ENCODE measurements at places on chromosomes 4 and X.
A peak's percentile ranks its signal among the peaks of the same experiment; 100 is the strongest.

- H3K4me1 ChIP-seq: no peaks in the 10 kb centered on the region
- no peak overlapping the region for H3K27ac ChIP-seq
- H3K4me3 ChIP-seq: no peak overlapping the region
- H3K27me3 ChIP-seq: no peaks in the 10 kb centered on the region
Measured at GRCh38 chrX:15435836-15436619, 51.8 kb upstream of the VEGFD start.

GRCh38 chrX:19727887-19728648 lies 159.3 kb downstream of the SH3KBP1 start:
- no peaks in the 10 kb centered on the region for H3K27me3 ChIP-seq
- no peak for DNase-seq
- no peak overlapping the region for H3K27ac ChIP-seq
- no peaks in the 10 kb centered on the region for H3K4me1 ChIP-seq
- no peak overlapping the region for H3K4me3 ChIP-seq

DNA sequence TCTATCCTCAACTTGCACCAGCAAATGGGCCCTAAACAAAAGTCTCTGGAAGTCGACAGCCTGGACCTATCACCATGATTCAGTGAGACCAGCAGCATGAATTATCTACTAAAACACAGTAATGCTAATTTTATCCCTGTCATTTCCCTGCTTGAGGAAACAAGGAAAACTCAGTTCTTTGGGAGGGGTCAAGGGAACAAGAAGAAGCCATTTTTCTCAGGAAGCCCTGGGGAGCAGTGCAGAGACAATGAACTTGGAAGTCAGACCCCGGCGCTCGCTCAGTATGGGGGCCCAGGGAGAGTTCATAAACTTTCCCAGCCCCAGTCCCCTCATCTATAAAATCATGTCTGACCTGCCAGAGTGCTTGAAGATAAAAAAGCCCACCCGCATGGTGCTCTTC lies 50.4 kb downstream of the DCTD start:
- H3K27ac ChIP-seq: no peak overlapping the region
- H3K4me3 ChIP-seq: no peak overlapping the region
- no peak for DNase-seq
- no peaks in the 10 kb centered on the region for H3K36me3 ChIP-seq
- H3K4me1 ChIP-seq: peaks cover 4% of the 10 kb centered on the region
- no peaks in the 10 kb centered on the region for H3K27me3 ChIP-seq

DNA sequence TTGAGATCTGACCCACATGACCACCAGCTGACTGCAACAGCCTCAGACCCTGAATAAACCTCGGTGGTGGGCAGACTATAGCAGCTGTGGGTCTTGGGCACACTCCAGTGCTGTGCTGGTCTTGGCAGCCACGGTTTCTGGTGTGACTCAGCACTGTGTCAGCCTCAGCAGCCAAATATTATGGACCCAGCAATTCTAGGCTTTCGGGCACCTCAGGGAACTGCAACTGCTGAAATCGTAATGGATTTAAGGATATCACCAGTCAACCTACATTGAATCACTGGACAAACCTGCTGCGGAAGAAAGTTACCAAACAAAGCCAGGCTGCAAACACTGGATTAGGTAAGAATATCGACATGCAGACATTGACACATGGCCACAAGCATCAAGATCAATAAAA lies 10.5 kb upstream of the UBE2NL start:
- no peaks in the 10 kb centered on the region for H3K4me1 ChIP-seq
- DNase-seq: no peak
- H3K27me3 ChIP-seq: no peaks in the 10 kb centered on the region

DNA sequence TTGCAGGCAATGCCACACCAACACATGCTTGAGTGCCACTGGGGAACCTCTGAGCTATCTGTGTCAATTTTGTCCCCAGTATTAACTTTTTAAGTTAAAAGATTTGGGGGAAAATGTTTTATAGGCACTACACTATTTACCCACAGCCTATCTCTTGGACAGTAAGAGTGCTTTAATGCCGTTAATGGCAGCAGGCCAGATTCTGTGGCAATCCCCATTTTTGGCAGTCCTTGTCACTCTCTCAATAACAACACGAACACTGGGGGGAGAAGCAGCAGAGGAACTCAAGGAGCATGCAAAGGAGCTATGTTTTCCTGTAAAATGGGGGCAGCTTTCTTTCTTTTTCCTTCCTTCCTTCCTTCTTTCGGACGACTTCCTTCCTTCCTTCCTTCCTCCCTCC lies 168.6 kb downstream of the NSUN7 start:
- DNase-seq: no peak
- no peaks in the 10 kb centered on the region for H3K27me3 ChIP-seq
- H3K4me1 ChIP-seq: no peaks in the 10 kb centered on the region
- no peak overlapping the region for H3K27ac ChIP-seq
- no peak overlapping the region for H3K4me3 ChIP-seq

DNA sequence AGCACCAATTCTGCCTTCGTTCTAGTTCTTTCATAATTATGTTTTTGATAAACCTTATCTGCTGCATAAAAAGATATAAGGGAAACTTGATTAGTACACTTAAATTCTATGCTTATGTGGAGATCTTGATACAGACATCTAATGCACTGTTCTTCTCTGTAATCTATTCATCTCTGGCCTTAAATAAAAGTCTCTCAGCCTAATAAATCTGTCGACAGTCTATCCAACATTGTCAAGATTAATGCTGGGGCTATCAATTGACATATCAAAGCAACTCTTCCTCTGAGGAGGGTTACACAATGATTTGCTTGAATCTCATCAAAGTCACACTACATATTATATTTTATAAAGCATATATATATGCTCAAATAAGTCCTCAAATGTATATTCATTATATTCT lies 545.5 kb downstream of the SPOCK3 start:
- no peak overlapping the region for H3K27ac ChIP-seq
- H3K4me1 ChIP-seq: no peaks in the 10 kb centered on the region
- H3K36me3 ChIP-seq: no peaks in the 10 kb centered on the region
- H3K4me3 ChIP-seq: no peak overlapping the region
- DNase-seq: no peak

GRCh38 chr4:153296040-153296823 lies 48.3 kb upstream of the MND1 start:
- H3K4me1 ChIP-seq: no peaks in the 10 kb centered on the region
- H3K27me3 ChIP-seq: no peaks in the 10 kb centered on the region
- no peak overlapping the region for H3K27ac ChIP-seq
- H3K4me3 ChIP-seq: no peak overlapping the region
- H3K36me3 ChIP-seq: peaks cover 3% of the 10 kb centered on the region

GRCh38 chrX:110055616-110056015 lies 52.7 kb downstream of the TMEM164 start:
- H3K36me3 ChIP-seq: no peaks in the 10 kb centered on the region
- no peak overlapping the region for H3K4me3 ChIP-seq
- H3K27ac ChIP-seq: no peak overlapping the region
- DNase-seq: no peak
- no peaks in the 10 kb centered on the region for H3K4me1 ChIP-seq

- H3K27me3 ChIP-seq: peaks cover 20% of the 10 kb centered on the region
- no peak overlapping the region for H3K27ac ChIP-seq
- H3K4me3 ChIP-seq: no peak overlapping the region
- no peaks in the 10 kb centered on the region for H3K36me3 ChIP-seq
- H3K4me1 ChIP-seq: no peaks in the 10 kb centered on the region
Measured at GRCh38 chr4:105895583-105896460, 551 bp downstream of the NPNT start.

GRCh38 chr4:155479835-155480234 lies 103.1 kb upstream of the MAP9 start:
- no peak overlapping the region for H3K4me3 ChIP-seq
- H3K27ac ChIP-seq: no peak overlapping the region
- H3K36me3 ChIP-seq: no peaks in the 10 kb centered on the region
- no peaks in the 10 kb centered on the region for H3K27me3 ChIP-seq
- no peak for DNase-seq

GRCh38 chr4:167424341-167425256 lies 190.3 kb upstream of the SPOCK3 start:
- H3K4me3 ChIP-seq: no peak overlapping the region
- no peak for DNase-seq
- no peaks in the 10 kb centered on the region for H3K36me3 ChIP-seq
- H3K4me1 ChIP-seq: no peaks in the 10 kb centered on the region
- no peaks in the 10 kb centered on the region for H3K27me3 ChIP-seq

DNA sequence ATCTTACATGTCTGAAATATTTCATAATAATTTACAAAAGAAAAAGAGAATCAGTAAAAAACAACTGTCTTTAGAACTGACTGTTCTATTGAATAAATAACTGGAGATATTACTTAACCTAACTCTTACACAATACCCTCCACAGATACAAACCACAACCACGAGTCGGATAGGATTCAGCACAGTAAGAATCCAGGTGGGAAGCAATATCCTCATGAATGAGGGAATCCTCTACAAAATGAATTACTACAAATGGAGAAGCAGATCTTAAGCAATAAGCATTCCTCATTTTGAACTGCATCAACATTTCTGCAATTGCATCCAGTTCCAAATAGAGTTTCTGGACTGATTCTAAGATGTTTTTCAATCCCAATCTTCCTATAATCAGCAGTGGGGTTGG lies 227.1 kb downstream of the SH2D1A start:
- H3K4me1 ChIP-seq: no peaks in the 10 kb centered on the region
- no peaks in the 10 kb centered on the region for H3K27me3 ChIP-seq
- no peak overlapping the region for H3K27ac ChIP-seq
- no peak overlapping the region for H3K4me3 ChIP-seq
- no peak for DNase-seq

- no peaks in the 10 kb centered on the region for H3K36me3 ChIP-seq
- no peaks in the 10 kb centered on the region for H3K27me3 ChIP-seq
- H3K4me1 ChIP-seq: no peaks in the 10 kb centered on the region
- no peak for DNase-seq
- H3K4me3 ChIP-seq: no peak overlapping the region
- H3K27ac ChIP-seq: no peak overlapping the region
Measured at GRCh38 chrX:27519226-27519625, 56.1 kb upstream of the PPP4R3C start.

DNA sequence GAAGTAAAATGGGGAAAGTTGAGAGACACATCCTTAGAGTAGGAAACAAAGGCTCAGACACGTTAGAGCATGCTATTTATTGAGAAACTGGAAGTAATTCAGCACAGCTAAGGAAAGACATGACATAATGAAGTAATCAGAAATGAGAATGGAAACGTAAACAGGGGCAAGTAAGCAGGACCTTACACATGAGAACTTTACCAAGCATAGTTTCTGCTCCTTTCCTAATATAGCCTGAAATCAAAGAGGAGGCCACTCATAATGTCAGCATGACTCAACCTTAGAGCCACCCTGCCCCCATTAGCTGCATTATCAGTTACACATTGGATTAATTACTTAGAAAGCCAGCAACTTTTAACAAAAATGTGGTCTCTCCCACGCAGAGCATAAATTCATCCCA lies 558.3 kb upstream of the GRIA3 start:
- DNase-seq: no peak
- no peaks in the 10 kb centered on the region for H3K27me3 ChIP-seq
- H3K36me3 ChIP-seq: no peaks in the 10 kb centered on the region
- H3K4me3 ChIP-seq: no peak overlapping the region
- no peak overlapping the region for H3K27ac ChIP-seq
- H3K4me1 ChIP-seq: no peaks in the 10 kb centered on the region

DNA sequence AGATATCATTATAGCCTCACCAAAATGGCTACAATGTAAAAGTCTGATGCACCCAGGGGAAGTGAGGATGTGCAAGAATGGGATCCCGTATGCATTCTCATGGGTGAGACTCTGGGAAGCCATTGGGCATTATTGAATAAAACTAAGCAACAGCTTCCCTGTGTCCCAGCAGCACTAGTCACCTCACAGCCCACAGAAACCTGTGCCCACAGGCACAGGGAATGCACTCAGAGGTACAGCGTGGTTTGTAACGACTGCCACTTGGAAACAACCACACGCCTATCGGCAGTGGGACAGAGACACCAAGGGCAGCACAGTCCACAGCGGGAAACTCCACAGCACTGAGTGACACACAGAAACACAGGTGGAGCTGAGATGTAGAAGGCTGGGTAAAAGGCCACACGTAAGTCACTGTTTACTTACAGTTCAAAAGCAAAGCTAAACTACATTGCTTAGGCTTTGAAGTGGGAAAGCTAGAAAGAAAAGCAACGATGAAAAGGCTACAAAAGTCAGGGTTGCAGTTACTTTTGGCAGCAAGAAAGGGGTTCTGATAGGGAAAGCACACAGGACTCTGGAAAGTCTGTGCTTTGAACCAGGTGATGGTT lies 69.2 kb downstream of the HAUS3 start:
- H3K4me3 ChIP-seq: no peak overlapping the region
- no peaks in the 10 kb centered on the region for H3K36me3 ChIP-seq

DNA sequence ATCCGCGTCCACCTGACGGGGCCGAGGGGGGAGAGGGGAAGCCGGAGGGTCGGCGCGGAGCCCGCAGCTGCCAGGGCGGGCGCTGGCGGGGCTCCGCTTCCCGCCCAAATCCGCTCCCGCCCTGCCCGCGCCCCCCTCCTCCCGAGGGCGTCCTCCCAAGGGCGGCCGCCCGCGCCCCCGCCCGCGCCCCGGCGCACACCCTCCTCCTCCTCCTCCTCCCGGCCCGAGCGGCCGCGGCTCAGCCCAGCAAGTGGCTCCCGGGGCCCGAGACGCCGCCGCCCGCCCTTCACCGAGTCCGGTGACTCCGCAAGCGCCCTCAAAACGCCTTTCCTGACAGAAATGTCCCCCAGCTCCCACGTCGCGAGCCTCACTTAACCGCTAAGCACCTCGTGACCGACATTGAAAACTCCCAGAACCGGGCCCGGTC lies 487 bp downstream of the HMGB2 start:
- H3K4me1 ChIP-seq: peaks cover 4% of the 10 kb centered on the region
- H3K27ac ChIP-seq: peak overlapping the region; percentile 95
- DNase-seq: peak; percentile 42
- no peaks in the 10 kb centered on the region for H3K27me3 ChIP-seq

GRCh38 chrX:26138274-26138673 lies at the start of gene MAGEB18:
Gene MAGEB18 (plus strand): TSS chrX:26138343. CDS start chrX:26138986, 643 bp downstream.
- DNase-seq: no peak
- H3K27me3 ChIP-seq: no peaks in the 10 kb centered on the region
- H3K36me3 ChIP-seq: no peaks in the 10 kb centered on the region
- H3K4me3 ChIP-seq: no peak within 1 kb of the TSS
- H3K27ac ChIP-seq: no peak within 1 kb of the TSS

GRCh38 chr4:148152868-148153625 lies 289.2 kb downstream of the NR3C2 start:
- H3K4me1 ChIP-seq: no peaks in the 10 kb centered on the region
- no peak overlapping the region for H3K27ac ChIP-seq
- H3K36me3 ChIP-seq: no peaks in the 10 kb centered on the region
- H3K27me3 ChIP-seq: no peaks in the 10 kb centered on the region
- no peak overlapping the region for H3K4me3 ChIP-seq
- no peak for DNase-seq

GRCh38 chrX:71053217-71053621 lies 14.9 kb downstream of the SNX12 start:
- DNase-seq: peak; percentile 96
- no peaks in the 10 kb centered on the region for H3K27me3 ChIP-seq
- peak overlapping the region; percentile 42 for H3K4me3 ChIP-seq
- no peaks in the 10 kb centered on the region for H3K4me1 ChIP-seq
